ENCODE measurements at places on chromosomes 5 and 9.

GRCh38 chr5:154059583-154059982 lies 20.8 kb downstream of the MFAP3 start:
- DNase-seq, result no peak

DNA sequence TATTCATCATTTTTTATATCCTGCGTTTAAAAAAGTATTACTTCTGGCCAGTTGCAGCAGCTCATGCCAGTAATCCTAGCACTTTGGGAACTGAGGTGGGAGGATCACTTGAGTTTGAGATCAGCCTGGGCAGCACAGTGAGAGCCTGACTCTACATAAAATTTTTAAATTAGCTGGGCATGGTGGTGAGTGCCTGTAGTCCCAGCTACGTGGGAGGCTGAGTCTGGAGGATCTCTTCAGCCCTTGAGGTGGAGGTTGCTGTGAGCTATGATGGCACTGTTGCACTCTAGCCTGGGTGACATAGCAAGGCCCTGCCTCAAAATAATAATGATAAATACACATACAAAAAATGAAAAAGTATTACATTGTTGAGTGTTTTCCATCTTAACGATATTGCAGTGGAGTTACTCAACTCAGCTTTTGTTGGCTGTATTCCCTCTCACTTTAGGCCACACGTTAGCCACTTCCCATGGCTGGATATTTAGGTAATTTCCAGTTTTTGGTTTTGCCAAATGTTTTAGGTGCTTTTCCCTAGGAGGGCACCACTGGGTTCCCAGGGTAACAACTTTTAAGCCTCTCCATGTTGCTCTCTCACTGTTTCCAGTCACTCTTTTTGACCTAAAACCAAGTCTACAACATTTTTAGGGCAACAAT lies 20.6 kb downstream of the SHB start:
- DNase-seq, result no peak

- DNase-seq, result no peak
These were observed 212.8 kb upstream of the ATP10B start for GRCh38 chr5:161064781-161065180.

GRCh38 chr9:18726546-18726945 lies 252.6 kb downstream of the ADAMTSL1 start:
- DNase-seq, result no peak

- no peak for DNase-seq
These were observed 342.6 kb downstream of the GLIS3 start for GRCh38 chr9:3957306-3957705.

- DNase-seq, result no peak
These were observed 510.2 kb downstream of the PRELID2 start for GRCh38 chr5:145324767-145325479.

DNA sequence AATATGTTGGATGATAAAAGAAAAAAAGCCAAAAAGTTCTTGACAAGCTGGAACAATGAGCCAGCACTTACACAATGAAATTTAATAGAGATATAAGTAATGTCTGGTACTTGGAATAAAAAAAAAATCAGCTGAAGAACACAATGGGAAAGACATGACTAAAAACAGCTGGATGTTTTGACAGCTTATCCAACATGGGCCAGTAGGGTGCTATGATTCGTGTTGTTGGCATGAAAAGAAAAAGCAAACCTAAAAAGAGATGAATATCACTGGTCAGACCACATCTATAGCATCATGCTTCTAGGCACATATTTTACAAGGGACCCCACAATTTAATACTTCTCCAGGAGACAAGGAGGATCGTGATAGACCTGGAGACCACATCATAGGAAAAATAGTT lies 175.3 kb downstream of the ARL15 start:
- no peak for DNase-seq

GRCh38 chr9:22241024-22241423 lies 205.6 kb upstream of the DMRTA1 start:
- no peak for DNase-seq

DNA sequence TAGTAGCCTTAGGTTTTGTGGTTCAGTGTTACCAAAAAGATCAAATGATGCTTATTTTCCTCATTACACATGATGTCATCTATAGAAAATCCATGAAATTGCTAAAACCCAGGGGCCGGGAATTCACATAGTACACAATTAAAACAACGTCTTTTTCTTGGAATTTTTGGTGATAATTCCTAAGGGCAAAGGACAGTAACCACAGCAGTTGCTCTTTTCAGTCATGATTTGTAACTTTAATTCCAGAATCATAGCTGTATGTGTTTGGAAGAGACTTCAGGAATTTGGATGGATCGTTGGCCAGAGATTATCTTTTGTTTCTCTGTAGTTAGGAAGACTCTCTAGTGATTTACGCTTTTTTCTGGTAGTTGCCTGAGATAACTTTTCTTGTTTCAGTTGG lies 748.7 kb downstream of the TLE4 start:
- no peak for DNase-seq

DNA sequence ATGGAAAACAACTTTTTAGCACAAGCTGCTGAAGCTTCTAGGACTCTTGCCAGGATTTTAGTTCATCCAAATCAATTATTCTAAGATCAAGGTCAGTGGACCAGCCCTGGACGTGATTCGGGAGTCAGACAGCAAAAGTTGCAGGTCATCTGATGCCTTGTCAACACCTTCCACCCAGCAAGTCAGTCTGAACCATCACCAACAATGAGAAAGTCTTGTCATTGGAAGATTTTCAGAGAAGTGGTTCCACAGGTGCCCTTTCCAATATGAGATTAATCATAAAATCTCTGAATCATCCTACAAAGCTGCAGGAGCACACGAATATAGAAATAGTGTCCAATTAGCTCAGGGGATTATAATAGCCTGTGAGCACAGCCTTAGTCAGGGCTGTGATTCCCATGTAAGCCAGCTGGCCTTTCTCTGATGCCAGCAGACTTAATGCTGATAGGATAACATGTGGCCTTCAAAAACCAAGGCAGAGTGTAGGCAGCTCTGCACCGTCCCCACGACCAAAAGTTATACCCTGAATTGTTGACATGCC lies 445.0 kb upstream of the TRPC7 start:
- DNase-seq, result no peak

- DNase-seq, result peak; percentile 57
These were observed 1638.5 kb upstream of the C9orf72 start for GRCh38 chr9:29211580-29212396.

GRCh38 chr5:75656311-75657003 lies 45.2 kb downstream of the ANKDD1B start:
- no peak for DNase-seq

- DNase-seq, result no peak
These were observed 172.1 kb upstream of the DAP start for GRCh38 chr5:10933121-10933520.

DNA sequence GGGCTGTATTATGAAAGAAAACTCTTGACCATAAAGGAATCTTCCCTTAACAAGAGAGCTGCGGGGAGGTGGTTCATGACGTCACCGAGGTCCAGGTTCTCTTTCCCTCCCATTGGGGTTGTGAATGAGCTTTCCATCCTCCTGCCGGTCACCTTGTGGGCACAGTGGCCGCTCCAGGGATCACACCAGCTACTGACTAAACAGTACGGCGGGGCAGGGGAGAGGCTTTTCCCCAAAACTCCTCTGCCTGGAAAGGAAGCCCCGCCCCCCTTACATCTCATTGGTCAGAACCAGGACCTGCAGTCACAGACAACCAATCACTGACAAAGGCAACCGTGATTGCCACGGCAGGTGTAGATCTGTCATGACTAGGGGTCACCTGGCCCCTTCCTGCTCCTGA lies 35.6 kb downstream of the ROR2 start:
- no peak for DNase-seq

- no peak for DNase-seq
These were observed 208.8 kb downstream of the ERCC6L2 start for GRCh38 chr9:96084331-96084734.

DNA sequence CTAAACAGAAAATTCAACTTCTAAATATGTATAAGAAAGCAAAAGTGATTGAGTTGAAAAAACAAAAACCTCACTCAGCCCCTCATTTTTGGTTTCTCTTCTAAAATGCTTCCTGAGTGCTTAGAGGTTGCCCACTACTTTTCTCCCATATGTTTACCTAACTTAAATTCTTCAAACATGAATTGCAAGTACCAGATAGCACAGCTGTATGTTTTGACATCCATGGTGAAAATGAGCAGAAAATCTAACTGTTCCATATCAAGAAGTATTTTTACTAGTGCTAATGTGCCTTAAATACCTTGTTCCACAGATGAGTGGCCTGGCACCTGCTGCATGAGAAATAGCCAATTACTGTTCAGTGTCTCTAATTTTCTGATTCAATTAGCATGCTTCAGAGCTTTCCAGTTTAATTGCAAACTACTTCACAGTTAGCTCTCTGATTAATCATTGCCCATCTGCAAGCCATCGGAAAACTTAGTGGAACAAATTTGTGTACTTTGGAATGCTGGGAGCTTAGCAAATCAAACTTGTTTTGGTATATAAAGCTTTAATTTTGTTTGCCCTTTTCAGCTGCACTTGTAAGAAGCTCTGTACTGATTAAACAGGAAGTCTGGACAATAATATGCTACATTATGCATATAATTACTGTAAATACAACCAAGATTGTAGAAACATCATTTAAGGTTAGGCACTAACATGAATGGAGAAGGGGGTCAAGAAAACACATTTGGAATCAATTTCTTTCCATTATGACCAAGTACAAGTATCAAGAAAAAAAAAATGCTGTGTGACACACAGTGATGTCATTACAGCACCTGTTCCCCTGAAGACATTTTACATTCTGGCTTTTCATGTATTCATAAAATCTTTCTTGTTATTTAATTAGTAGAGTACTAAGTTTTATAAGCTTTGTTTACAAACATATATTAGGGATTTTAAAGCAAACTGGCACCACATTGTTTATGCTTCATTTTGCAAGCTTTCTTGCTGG lies 65.6 kb downstream of the POU5F2 start:
- no peak for DNase-seq

GRCh38 chr9:137853392-137853995 lies 24.1 kb upstream of the CACNA1B start:
- no peak for DNase-seq

- DNase-seq, result no peak
These were observed 42.9 kb upstream of the TDRD7 start for GRCh38 chr9:97368964-97369363.

- DNase-seq, result no peak
These were observed 121.5 kb upstream of the NR5A1 start for GRCh38 chr9:124628741-124629140.

DNA sequence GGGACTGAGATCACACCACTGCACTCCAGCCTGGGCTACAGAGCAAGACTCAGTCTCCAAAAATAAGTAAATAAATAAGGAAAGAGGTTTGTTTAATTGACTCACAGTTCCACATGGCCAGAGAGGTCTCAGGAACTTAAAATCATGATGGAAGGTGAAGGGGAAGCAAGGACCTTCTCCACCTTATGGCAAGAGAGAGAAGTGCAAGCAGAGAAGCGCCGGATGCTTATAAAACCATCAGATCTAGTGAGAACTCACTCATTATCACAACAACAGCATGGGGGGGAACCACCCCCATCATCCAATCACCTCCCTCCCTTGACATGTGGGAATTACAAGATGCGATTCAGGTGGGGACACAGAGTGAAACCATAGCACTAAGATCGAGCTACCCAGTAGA lies 22.8 kb upstream of the RGMB start:
- no peak for DNase-seq

- no peak for DNase-seq
These were observed 7.0 kb upstream of the DCTN4 start for GRCh38 chr5:150765799-150766169.

- DNase-seq, result no peak
These were observed 110.8 kb downstream of the HMHB1 start for GRCh38 chr5:143922718-143923117.

GRCh38 chr9:88387036-88387551 lies 1.1 kb upstream of the SPIN1 start:
- DNase-seq, result no peak

DNA sequence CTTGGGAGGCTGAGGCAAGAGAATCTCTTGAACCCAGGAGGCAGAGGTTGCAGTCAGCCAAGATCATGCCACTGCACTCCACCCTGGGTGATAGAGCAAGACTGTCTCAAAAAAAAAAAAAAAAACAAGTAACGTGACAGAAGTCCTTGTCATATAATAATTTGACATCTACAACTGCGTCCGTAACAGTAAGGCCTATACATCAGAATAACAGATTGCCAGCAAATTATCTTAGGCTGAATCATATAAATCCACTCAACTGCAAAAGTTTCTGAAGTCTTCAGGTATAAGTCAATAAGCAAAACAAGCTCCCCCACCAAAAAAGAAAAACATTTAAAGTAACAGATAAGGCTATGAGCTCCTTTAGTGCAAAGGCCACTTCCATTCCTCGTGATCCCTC lies 3.3 kb downstream of the MAPKAP1 start:
- DNase-seq, result no peak

DNA sequence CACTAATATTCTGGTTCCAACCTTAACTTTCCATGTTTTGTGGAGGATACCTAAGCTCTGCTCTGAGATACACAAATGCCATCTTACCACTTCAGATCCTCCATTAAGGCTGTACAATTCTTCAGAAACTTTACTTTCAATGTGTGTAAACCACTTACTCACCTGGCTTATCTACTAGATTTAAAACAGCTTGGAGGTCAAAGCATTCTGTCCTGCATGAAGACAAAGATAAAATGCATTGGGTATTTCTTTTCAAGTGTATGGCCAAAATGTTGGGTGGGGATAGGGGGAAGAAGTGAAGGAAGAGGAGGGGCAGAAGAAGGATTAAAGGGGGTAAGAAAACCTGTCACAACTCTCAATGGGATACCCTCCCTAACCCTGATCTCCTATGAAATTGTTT lies 939 bp downstream of the GOLGA1 start:
- no peak for DNase-seq

DNA sequence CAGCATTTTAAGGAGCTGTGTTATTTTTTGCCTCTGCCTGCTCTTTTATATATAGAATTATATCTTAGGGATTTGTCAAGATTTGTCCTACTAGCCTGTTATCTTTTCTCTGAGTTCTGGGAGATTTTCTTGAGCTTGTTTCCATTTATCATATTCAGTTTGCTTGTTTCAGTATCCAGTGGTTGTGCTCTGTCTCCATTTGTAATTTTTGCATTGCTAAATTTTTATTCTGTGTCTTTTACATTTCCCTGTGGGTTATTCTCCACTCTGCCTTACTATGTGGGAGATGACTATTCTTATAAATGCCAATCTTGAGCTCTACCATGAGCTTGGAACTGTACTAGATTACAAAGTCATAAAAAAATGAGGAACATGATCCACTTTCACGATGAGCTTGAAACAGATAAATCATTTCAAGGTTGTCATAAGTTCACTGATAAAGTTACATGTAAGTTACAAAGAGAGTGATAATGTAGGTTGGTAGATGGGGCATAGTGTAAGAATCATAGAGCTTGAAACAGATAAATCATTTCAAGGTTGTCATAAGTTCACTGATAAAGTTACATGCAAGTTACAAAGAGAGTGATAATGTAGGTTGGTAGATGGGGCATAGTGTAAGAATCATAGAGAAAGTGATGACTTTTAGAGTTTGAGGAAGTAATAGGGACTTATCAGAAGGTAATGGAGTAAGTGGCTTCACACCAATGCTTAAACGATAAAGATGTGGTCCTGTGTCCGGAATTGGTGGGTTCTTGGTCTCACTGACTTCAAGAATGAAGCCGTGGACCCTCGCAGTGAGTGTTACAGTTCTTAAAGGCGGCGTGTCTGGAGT lies 287.3 kb downstream of the ADGRV1 start:
- DNase-seq, result no peak

- DNase-seq, result no peak
These were observed 688 bp downstream of the SNX24 start for GRCh38 chr5:122846051-122846550.

Measured in stimulated activated CD4-positive, alpha-beta T cell treated with anti-CD3 and anti-CD28 coated beads, Interleukin-2, amount 100 ng/mL, for 24 hours (primary cell).